ENCODE measurements at places on chromosomes 7 and 10.

GRCh38 chr7:139725077-139725476, 52.7 kb downstream of the HIPK2 start:
- no peak for DNase-seq

- no peak for DNase-seq
Measured at GRCh38 chr10:107656932-107657331, 492.4 kb upstream of the SORCS1 start.

DNA sequence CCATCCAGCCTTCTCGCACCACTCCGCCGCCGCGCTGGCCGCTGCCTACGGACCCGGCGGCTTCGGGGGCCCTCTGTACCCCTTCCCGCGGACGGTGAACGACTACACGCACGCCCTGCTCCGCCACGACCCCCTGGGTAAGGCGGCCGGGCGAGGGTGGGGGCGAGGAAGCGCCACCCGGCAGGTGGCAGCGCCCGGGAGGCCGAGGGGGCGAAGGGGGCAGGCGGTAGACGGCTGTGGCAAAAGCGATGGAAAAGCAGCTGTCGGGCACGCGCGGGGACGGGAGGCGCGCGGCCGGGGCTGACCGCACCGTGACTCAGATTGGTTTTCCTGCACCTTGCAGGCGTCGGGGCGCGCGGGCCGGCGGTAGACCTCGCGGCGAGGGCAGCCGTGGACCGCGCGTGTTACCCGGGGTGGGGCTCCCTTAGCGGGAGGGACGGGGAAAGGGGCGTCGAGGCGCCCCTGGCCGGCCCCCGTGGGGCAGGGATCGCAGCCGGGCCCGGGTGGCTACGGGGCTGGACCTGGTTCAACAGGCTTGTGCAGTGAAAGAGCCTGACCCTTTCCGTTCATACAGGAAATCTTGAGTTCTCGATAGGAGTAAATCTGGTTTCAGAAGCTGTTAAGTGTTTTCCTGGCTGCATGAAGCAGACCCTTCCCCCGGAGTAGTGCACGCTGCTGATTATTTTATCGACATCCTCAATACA, 608 bp downstream of the HHEX start:
- no peak for DNase-seq

GRCh38 chr10:126839094-126839761, 66.0 kb upstream of the DOCK1 start:
- DNase-seq: no peak

GRCh38 chr7:37421861-37422500, 26.7 kb downstream of the ELMO1 start:
- DNase-seq: no peak

DNA sequence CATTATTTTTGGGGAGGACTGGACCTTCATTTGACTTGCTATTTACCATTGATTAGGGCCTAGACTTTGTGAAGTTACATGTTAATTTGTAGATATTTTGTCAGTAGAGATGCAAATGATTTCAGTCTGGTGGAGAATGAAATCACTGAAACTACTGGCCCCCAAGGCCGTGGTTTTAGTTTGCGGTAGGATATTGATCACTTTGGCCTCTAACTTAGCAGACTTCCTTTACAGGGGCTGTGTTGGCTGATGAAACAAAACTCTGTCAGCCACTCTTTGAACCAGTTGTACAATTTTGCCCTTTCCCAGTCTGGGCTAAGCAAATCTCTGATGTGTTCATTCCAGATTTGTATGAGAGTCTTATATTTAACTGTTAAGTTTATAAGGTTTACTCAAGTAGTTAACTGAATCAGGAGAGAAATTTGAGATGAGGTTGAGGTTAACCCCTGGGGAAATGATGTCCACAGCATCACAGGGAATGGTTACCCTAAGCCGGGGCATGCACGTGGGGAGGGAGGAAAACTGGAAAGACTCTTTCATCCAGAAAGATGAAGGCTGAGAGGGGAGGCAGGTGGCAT, 105.7 kb upstream of the INSIG1 start:
- no peak for DNase-seq

GRCh38 chr10:73887294-73888039, 13.1 kb upstream of the CAMK2G start:
- DNase-seq: peak; percentile 87

GRCh38 chr7:95430864-95431263, 4.0 kb downstream of the PON2 start:
- DNase-seq: no peak

DNA sequence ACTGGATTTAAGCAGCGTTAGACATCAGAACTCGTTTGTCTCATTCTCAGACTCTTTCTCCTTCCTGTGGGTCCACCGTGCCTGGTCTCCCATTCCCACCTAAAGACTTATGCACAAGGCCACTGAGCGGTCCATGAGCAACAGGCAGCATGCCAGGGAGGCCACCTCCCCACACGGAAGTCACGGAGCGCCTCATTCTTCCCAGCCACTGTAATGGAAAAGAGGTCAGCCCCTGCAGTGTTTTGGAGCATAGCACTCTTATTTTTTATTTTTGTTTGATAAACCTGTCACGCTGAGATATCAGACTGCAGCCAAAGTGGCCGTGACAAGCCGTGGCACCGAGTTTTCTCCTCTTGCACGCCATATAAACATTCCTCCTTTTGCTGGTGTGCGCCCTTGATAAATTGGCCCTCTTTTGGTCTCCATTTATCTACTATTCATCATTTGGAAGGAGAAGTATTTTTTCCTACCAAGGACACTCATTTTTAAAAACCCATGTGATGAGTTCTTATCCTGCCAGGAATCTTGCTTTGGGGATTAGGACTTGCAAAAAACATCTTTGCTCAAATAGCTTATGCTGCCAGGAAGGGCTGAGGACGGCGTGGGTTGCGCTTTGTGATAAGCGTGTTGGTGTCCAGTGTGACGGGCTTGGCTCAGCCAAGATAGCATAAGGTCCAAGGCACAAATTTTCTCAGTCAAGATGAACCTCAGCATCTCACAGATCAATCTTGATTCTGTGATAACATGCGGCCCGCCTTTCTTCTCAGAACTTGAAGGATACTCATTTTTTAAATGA, 206.0 kb downstream of the CCDC3 start:
- DNase-seq: no peak

DNA sequence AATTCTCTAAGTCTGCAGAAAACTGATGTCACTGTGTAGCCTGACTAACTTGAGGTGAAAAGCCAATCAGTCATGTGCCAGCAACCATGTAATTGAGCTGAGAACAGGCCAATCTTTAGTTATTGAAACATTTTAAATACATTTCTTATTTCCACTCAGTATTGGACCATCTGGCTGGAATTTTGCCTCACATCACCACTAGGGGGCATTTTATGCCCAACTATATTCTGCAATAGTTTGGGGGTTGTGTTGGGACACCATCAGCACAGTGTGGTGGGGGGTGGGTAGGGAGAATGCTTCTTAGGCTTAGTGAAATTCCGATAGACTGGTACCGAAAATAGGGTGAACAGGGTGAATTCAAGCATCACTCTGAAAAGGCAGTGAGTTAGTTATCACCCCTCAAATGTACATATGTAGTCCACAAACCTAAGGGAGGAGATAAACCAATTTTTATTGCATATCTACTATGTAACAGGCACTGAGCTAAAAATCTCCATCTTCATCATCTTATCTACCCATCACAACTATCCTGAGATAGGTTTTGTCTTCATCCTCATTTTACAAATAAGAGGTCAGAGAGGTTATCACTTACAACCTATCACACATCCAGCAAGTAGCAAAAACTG, 17.8 kb downstream of the NPSR1 start:
- no peak for DNase-seq

- no peak for DNase-seq
Measured at GRCh38 chr10:73459683-73460314, 26.4 kb upstream of the MSS51 start.

GRCh38 chr7:123916240-123916724, 8.8 kb upstream of the SPAM1 start:
- no peak for DNase-seq

DNA sequence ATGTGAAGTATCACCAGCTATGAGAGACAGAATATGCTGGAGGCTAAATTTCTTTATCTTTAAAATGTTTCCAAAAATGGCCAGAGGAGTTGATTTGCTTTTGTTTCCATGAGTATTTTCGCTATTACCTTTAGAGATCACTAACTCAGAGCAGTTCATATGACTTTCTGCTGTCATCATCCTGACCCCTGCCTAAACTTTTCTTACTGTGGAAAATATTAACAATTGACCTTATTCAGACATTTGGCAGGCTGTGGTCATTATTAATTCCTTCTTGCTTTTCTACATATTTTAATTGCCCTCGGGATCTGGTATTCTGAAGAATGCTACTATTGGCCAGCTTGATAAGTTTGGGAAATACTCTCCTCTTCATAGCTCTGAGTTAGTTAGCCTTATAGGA, 156.5 kb downstream of the EXOC4 start:
- DNase-seq: no peak

GRCh38 chr7:136228171-136228570, 251.0 kb upstream of the MTPN start:
- no peak for DNase-seq

GRCh38 chr7:30027740-30028215, 434 bp upstream of the PLEKHA8 start:
- DNase-seq: no peak

Data from omental fat pad (tissue), 4 donors.